ENCODE measurements at places on chromosomes 2 and 18.

- no peak for DNase-seq
Measured at GRCh38 chr2:29776406-29776805, 145.0 kb downstream of the ALK start.

- DNase-seq: no peak
Measured at GRCh38 chr18:56461151-56461550, 177.2 kb downstream of the TXNL1 start.

DNA sequence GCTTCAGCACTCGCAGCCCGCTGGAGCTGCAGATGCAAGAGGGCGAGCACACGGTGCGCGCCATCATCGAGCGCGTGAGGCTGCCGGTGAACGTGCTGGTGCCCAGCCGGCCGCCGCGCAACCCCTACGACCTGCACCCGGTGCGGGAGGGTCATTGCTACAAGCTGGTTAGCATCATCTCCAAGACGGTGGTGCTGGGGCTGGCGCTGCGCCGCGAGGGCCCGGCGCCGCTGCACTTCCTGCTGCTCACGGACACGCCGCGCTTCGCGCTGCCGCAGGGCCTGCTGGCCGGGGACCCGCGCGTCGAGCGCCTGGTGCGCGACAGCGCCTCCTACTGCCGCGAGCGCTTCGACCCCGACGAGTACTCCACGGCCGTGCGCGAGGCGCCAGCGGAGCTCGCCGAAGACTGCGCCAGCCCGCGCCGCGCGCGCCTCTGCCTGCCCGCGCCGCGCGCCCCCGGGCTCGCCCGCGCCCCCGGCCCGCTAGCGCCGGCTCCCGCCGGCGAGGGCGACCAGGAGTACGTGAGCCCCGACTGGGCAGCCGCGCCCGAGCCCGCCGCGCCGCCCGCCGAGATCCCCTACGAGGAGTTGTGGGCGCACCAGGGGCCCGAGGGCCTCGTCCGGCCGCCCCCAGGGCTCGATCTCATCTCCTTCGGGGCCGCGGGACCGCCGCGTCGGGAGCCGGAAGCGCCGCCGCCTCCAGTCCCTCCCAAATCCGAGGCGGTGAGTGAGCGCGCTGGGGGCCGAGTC lies 11.8 kb downstream of the GAREM2 start:
- DNase-seq: peak; percentile 51

- no peak for DNase-seq
Measured at GRCh38 chr2:205324355-205324754, 357.9 kb upstream of the NRP2 start.

DNA sequence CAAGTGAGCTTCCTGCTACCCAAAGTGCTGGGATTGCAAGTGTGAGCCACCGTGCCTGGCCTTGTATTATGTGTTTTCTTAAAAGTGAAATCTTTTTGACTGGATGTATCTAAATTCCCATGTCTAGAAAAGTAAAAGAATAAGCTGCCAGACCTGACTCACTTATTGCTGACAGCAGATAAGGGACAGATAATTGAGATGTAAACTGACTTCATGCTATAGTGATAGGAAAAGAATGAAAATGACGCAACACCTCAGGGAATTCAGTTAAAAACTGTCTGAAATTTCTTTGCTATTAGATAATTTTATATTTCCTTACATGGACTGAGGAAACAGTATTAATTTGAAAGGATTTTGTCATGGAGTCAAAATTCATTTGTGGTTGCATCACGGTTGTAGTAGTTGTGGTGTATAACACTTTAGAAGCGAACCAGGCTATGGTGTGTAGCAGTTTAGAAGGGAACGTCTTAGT lies 19.4 kb downstream of the TTC27 start:
- DNase-seq: no peak

GRCh38 chr2:24365051-24365450 lies 4.7 kb upstream of the ITSN2 start:
- DNase-seq: no peak

DNA sequence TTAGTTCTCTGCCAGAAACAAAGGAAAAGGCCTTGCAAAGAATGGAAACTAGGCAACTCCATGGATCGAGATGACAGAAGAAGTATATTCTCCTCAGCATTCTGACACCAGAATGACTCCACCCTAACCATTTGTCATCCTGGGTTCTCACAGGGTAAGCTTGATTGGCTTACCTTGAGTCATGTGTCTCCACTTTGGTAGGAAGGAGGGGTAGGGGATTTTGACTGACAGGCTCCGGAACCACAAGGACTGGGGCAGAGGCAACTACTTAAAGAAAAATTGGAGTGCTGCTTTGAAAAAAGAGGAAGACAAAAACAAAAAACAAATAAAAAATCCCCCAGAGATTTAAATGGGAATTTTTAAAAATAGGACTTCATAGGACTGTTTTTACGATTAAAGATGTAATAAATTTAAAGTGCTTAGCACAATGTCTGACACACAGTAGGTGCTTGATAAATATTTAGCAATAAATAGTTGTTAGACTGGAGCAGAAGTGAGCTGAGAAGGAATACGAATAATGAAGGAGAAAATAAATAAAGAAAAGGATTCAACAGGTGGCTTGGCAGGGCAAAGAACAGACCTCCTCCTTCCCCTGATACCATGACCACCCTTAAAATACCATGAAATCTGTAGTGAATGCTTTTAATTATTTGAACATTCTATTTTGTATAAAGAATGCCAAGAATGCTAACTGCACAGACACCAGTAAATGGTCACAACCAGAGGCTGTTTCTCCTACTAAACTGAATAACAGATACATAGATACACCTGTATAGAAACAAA lies 230.2 kb downstream of the CDCA7 start:
- DNase-seq: no peak

- DNase-seq: no peak
Measured at GRCh38 chr18:7032537-7032936, 85.1 kb downstream of the LAMA1 start.

GRCh38 chr2:240960971-240961876 lies 37.2 kb upstream of the SNED1 start:
- no peak for DNase-seq

- DNase-seq: no peak
Measured at GRCh38 chr2:231300020-231300721, 95.3 kb upstream of the B3GNT7 start.

- no peak for DNase-seq
Measured at GRCh38 chr2:186065491-186065890, 326.9 kb downstream of the FSIP2 start.

GRCh38 chr2:201260302-201260800 lies at the start of gene CASP8:
Gene CASP8, plus strand, starts transcription at chr2:201260536. Its CDS starts 5,951 bp downstream, at chr2:201266487.
- DNase-seq: peak; percentile 49

DNA sequence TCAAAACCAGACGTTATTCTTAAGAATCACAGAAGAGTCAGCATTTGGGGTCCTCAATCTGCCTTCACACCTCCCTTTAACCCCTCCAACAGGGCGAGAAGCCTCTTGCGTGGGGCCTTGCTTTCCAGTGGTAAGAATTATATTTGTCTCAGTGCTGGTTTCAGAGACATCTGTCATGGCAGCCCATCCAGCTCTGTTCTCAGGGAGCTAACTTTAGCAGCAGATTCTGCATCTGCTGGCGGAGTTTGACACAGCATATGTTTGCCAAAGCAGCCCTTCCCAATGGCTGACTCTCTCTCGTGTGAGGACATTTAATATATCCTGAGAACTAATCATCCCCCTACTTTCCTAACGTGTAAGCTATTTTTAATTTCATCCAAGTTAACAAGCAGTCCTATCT lies 91.5 kb upstream of the BCL11A start:
- no peak for DNase-seq

DNA sequence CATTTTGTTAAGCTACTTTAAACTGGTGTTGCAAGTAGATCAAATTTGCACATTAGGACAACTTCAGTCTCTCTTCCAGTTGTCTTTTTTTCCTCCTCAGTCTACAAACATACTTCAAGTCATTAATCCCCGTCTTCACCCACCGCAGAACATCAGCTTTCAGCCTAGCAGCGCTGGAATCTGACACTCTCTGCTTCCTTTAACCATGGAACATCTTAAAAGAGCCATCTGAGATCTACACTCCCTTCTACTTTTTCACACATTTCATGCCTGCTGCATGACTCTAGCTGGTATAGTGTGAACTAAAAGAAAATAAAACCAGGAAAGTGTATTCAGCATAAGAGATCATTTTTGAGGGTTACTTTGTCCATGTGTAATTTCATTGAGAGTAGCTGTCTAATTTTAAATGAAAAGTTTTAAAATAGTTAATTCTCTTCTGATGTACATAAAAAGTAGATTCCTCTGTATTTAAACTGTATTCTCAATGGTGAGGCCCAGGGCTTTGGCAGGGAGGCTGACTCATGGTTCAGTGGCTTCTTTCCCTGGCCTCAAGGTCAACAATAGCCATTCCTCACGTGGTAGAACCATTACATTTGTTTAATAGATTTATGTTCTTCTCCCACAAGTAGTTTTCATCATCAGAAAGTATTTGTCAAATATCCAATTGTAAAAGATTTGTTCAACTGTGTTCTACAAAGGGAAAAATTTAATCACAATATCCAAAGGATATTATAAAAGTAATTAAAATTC lies 16.5 kb downstream of the SGPP2 start:
- DNase-seq: no peak

DNA sequence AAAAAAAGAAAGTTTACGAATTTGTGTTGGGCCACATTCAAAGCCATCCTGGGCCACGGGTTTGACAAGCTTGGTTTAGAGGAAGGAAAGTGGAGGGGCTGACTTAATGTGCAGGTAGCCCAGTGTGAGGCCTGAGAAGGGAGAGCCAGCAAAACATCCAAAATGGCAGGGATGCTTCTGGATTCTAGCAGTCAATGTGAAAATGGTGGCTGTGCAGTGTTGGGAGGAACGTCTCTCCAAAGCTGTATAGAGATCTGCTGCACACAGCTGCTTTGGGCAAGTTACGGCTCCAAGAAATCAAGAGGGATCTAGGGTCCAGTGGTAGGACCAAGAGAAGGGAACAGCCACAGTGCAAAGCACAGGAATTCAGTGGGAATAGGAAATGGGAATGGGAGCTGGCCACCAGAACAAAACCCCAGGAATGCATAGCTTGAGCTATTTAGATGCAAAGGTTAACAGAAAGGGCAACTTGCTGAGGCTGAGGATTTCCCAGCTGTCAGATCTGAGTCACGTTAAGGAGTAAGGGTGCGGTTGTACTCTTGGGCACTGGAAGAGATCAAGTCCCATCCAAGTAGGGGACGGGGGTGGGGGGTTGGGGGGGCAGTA lies 70.6 kb downstream of the B3GNT2 start:
- DNase-seq: no peak

GRCh38 chr2:189608795-189609422 lies 28.3 kb upstream of the SLC40A1 start:
- DNase-seq: no peak

DNA sequence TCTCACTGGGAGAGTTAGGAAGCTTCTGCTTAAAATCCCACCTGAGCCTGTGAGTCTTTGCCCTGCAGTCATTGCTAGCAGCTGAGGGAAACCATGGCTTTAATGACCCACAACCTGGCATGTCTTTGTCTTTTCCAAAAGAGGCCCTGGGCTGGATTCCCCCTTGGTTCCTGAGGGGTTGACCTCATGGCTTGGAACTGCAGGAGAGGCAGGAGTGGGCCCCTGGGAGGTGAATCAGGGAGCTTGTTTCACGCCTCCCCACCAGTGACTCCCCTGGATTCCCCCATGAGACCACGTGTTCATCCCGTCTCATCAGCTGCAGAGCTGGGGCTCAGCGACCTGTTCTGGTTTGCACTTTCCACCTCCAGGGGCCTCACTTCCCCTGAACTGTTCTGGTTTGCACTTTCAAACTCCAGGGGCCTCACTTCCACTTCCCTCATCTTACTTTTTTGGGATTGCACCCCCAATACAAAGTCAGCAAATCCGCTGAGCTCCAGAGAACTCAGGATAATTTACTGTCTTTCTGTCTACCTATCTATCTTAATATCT lies 58.5 kb upstream of the TMEM18 start:
- DNase-seq: no peak

- DNase-seq: no peak
Measured at GRCh38 chr2:112629224-112629623, 16.5 kb upstream of the SLC20A1 start.

GRCh38 chr2:134927195-134927594 lies 8.6 kb downstream of the CCNT2 start:
- no peak for DNase-seq

GRCh38 chr18:32438173-32438572 lies 32.5 kb downstream of the GAREM1 start:
- no peak for DNase-seq

GRCh38 chr2:54859997-54860701 lies 136.7 kb downstream of the EML6 start:
- no peak for DNase-seq

GRCh38 chr2:151946899-151947812 lies 118.9 kb upstream of the ARL5A start:
- no peak for DNase-seq

GRCh38 chr2:140759426-140760156 lies 1371.2 kb downstream of the LRP1B start:
- DNase-seq: no peak

GRCh38 chr2:64854773-64855237 lies 134.4 kb upstream of the SLC1A4 start:
- DNase-seq: no peak

DNA sequence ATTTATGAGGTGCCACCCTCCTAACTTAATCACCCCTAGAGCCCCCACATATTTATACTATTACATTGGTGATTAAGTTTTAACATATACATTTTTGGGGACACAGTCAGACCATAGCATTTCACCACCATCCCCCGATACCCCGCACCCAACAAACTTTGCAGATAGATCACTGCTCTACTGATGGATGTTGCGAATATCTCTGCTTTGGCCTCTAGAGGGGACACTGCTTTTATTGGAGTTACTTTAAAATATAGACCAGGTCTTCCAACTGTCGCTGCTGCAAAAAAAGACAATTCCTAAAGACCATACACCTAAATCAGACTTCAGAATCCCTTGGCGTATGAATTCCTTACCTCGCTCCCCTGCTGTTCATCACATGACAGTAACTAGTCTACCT lies 115.8 kb upstream of the FSHR start:
- DNase-seq: no peak

DNA sequence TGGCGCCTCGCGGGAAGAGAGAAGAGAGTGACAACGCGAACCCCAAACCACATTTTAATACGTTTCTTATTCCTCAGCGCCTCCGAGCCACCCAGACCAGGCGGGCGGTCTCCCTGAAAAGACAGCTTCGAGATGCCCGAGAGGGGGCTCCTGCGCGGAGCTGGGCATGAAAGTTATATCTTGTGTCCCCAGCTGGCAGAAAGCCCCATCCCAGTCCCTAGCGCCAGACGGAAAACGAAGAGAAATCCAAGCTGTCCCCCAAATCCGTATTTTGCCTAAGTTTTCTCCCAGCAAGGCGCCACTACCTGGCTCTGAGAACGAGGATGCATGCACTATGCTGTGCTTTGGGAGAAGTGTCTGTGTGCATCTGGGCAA lies 797 bp downstream of the NXPH2 start:
- DNase-seq: no peak

GRCh38 chr2:150379166-150379565 lies 108.3 kb downstream of the RND3 start:
- no peak for DNase-seq

All from activated naive CD4-positive, alpha-beta T cell (primary cell).